ENCODE measurements at places on chromosomes 6 and 20.

DNA sequence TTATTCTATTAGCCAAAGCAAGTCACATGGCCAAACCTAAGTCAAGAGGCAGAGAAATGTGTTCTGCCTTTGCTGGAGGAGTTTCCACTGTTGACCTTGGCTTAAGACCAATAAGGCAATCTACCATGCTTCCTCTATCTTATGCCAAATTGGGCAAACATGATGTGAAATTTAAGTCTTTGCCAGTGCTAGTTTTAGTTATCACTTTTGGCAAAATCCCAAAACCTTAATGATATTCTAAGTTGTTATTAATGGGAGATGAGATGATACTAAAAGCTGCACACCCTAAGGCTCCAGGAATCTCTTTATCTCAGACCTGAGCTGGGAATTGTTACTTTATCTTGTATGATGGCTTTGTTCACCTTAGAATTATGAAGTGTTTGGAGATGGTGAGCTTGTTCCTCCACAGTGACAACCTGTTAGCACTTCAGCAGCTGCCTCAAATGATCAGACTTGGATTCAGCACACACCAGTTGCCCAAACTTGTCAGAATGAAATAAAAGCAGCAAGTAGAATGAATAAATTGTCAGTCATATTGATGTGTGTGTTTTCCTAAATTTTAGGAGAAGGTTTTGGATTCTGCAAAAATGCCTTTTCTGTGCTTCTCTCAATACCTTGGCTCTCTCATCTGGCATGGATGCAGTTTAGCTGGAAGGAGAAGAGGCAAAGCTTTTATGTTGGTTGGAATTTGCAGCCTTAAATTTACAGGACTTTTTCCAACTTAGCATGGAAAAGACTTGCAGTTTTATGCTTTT, 49.3 kb downstream of the RIN2 start:
- no peak for DNase-seq

- DNase-seq, result peak; percentile 43
These were observed 25.6 kb upstream of the HLA-DQB1 start for GRCh38 chr6:32692019-32692418.

- DNase-seq, result no peak
These were observed 39.2 kb downstream of the TMEM242 start for GRCh38 chr6:157283900-157284737.

- no peak for DNase-seq
These were observed 37.1 kb downstream of the TPD52L1 start for GRCh38 chr6:125190667-125191066.

- peak; percentile 51 for DNase-seq
These were observed 50.9 kb upstream of the EZR start for GRCh38 chr6:158869826-158870648.

- no peak for DNase-seq
These were observed 81.9 kb downstream of the PLCB1 start for GRCh38 chr20:8213831-8214587.

DNA sequence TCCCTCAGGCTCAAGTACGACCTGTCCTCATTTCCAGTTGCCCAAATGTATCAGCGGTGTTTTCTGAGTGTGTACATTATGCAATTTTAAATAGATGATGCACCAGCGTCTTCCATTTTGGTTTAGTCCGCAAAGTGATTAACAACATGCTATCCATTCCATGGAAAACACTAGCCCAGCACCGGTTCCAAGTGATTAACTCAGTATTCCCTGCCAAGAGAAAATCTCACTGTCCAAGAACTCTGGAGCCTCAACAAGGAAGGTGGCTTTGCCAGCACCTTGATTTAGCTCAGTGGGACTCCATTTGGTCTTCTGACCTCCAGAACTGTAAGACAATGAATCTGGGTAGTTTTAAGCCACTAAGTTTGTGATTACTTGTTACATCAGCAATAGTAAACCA, 107.2 kb downstream of the FOXC1 start:
- no peak for DNase-seq

DNA sequence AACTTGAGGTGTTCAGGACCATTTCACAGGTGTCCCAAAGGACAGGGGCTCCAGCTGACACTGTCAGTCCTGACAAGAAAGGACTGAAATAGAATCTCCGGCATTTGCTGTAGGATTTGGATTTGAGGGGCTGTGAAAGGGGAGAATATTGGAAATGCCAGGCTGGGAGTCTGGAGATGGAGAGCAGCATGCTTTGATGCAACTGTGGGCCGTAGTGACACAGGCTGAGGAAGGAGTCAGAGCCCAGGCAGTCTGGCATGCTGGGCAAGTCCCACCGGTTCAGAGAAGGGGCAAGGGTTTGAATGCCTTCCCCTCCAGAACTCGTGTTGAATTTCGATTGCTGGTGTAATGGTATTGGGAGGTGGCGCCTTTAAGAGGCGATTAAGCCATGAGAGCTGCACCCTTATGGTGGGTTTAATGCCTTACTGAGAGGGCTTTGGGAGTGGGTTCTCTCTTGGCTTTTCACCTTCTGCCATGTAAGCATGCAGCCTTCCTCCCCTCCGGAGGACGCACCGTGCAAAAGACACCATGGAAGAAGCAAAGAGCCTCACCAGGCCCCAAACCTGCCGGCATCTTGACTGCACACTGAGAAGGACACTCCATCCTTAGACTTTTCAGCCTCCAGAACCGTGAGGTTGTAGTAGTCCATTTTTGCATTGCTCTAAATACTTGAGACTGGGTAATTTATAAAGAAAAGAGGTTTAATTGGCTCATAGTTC, 9.4 kb upstream of the PYGB start:
- no peak for DNase-seq

DNA sequence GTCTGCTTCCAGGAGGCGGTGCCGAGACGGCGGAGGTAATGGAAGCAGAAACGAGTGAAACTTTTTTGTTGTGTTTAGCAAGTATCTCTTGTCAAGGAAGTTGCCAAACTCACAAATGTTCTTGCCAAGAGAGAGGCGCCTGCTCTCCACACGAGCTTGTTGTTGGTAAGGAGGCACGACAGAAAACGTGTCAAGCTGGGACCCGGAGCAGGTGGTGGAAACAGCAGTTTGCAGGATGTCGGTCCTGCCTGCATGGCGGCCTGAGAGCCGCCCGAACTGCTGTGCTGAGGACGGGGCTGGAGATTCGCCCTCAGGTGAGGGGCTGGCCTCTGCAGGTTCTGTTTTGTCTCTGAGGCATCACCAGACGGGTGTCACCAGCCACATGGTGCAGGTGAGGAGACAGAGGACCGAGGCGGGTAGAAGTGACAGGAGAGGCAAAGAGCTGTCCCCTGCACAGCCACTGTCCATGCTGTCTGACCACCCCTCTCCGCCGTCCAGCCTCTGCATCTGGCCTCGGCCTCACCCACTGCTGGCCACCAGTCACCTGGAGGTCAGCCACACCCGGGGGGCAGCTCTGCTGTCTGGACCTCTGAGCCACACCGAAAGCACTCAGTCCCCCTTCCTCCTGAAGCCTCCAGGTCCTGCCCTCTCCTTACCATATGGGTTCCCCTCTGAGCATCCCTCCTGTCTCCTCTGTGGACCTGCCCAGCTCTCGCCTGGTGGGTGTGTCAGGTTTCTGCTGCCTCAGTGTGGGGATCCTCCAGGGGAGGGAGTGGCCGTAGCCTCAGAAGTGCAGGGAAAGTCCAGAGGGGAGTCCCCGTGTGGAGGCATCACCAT, 261.5 kb downstream of the TAF4 start:
- no peak for DNase-seq

DNA sequence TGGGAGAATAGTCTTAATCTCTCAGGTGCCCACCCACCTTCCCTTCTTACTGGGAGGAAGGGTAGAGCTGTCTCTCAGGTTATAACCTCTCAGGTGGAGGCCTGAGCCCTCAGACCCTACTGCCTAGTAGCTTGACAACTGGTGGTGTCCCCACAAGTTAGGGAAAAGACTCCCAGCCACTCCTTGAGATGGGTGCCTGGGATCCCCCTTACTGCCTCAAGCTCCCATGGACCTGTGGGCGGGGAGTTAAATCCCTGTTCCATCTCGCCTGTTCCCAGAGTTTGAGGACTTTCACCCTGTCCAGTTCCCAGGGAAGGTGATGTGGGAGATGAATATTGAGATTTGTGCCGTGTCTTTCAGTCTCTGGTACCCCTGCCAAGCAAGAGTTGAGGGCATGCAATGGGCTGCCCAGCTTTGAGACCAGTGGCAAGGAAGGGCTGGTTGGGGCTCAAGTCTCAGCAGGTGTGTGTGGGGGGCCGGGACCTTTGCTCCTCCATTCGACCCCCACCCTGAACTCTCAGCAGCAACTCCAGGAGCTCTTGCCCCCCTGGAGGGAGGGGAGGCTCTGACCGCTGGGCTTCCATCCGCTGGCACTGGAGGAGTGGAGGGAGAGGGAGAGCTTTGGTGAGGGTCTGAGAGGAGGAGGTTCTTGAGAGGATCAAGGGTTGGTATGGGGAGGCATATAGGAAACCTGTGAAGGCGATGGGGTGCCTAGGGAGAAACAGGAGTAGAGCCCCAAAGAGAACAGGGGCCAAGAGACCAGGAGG, 1.1 kb upstream of the PBX2 start:
- DNase-seq, result no peak

DNA sequence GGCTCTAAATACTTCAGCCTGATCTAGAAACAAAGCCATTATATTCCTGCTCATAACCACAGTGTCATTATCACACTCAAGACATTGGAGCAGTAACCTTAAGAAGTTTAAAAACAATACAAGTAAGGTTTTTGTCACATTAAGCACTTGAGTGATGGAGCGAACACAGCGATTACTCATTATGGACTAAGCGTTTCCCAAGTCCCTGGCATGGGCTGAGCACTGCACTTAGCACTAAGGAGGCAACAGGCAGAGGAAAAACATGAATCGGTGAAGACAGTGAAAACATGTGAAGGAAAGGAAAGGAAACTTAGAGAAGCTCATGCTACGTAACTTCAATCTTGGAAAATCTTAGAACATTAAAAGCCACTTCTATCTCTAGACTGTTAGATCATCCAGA, 108.7 kb downstream of the SLC24A3 start:
- no peak for DNase-seq

GRCh38 chr20:50395251-50395729, 114.9 kb upstream of the PTPN1 start:
- no peak for DNase-seq

DNA sequence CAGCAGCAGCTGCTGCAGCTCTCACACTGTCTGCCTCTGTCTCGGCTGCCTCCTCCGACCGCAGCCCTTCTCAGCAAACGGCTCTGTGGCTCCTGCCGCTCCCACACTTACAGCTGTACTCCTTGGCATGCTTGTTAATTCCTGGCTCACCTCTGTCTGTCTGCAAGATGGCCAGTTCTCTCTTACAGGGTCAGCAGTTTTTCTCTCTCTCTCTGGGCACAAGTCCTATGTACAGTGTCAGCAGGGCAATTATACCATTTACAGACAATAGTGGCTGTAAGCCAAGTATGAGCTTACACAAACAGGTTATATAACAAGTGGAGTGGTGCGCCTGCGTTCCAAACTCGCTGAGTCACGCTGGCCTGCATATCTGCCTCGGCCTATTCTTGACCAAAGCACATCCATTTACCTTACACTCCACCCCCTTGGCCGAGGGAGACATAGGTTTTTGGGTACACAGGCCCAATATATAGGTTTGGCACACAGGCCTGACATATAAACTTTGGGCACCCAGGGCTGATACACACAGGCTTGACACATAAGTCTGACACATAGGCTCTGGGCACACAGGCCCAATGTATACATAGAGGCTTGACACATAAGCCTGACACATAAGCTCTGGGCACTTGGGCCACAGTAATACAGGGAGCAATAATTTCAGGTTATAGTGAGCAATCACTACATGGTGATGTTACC, 4.4 kb downstream of the ZKSCAN3 start:
- DNase-seq, result no peak

GRCh38 chr6:32885698-32886286, 31.8 kb downstream of the PSMB9 start:
- DNase-seq, result no peak

DNA sequence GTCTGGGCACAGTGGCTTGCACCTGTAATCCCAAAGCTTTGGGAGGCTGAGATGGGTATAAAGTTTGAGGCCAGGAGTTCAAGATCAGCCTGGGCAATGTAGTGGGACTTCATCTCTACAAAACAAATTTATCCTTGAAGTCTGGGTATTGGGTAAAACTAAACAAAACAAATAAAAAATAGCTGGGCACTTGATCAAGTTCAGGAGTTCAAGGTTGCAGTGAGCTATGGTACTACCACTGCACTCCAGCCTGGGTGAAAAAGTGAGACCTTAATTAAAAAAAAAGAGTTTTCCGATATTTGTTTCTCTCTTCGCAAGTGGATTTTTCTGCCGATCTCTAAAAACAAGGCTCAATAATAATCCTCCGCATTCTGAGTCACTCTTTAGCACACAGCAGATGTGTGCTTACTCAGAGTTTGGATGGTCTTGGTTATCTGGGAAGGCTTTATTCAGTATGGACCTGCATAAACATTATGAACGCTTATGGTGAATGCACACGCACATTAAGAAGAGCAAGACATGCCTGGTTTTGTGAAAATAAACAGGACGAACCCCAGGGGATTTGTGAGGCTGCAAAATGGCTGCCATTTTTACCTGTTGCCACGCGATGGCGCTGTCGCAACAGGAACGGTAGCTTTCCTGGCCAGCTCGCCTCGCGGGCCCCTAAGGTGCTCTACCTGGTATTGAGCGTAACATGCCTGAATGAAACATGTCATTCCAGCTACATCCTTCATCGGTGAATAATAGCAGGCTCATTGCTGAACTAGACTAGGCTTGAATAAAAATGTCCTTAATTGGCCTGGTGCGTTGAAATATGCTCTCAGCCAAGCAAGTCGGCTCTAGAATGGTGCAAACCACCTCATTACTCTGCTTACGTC, 6.0 kb downstream of the OPN5 start:
- DNase-seq, result peak; percentile 44

DNA sequence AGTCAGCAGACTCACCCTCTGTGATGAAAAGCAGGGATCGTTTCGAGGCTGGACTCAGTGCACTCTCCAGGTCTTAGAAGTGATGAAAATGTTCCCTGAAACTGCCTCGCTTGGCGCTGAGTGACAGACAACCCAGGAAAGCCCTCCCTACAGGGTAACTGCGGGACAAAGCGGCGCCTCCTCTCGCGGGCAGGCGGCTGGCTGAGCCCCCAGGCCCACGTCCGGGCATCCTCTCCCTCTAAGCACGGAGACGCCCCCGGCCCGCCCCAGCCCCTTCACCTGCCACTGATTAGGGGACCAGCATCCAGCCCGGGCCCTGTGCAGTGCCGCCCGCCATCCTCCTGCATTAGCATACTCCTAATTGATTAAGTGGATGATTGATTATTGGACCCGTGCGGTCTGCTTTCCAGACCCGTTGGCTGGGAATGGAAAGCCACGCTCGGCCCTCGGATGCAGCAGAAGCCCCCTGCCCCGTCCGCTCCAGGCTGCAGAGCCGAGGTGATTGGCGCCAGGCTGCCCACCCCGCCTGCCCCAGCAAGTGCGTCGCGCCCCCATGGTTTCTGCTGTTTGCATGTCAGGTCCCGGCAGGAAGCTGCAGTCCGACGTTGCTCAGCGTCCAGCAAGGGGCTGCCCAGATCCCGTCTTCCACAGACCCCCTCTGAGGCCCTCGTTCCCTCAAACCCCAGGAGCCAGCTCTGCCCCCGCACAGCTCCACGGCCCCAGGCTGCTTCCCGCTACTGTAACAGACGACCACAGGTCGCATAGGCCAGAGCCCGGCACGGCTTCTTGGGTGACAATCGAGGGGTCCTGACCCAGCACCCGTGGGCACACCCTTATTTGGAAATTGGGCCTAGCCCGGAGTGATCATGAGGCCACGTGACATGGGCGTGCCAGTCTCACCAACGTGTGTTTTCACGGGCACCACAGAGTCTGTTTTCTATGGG, 131.6 kb downstream of the DLL1 start:
- no peak for DNase-seq

GRCh38 chr20:54059691-54060364, 10.6 kb downstream of the BCAS1 start:
- DNase-seq, result no peak

Data from stimulated activated CD4-positive, alpha-beta T cell treated with anti-CD3 and anti-CD28 coated beads, Interleukin-2, amount 100 ng/mL, for 24 hours (primary cell).